Effector CD4-positive, alpha-beta T cell (primary cell): ENCODE measurements at places on chromosomes 11 and 22.

GRCh38 chr11:92751594-92751993 is 217.9 kb upstream of the MTNR1B start:
- DNase-seq: no peak

- no peak for DNase-seq
These were observed 36.7 kb upstream of the LMO2 start for GRCh38 chr11:33928564-33928963.

DNA sequence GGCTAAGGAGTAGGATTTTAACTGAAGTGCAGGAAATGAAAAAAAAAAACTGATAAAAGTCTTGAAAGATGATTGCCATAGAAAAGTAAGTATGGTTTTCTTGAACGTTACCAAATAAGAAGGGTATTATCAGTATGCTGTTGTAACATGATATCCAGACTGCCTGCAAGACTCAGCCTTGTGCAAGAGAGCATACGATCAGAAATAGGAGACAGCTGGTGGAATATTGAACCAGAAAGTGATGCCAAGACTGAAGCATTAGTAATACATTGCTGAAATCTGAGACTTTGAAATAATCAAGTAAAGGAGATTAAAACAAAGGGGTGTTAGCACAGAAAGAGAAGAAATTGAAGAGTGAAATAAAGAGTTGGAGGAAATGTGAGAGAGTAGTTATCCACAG is 452.7 kb upstream of the CNTN5 start:
- no peak for DNase-seq

DNA sequence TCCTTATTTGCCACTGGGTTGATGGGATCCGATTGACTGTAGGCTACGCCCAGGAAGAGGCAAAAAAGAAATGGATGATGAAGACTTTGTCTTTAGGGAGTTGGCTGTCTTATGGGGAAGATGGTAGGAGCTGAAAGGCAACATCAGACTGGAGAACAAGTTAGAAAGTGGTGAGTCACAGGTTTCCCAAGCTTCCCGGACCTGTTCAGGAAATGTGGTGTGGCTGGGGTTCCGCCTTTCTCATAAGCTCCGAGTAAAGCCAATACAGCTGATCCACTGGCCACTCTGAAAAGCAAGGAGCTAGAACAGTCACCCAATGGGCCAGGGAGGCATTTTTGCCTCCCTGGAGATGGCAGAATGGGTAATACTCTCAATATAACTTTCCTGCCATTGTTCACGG is 194.5 kb downstream of the SNX19 start:
- DNase-seq: no peak

- DNase-seq: no peak
These were observed 44.3 kb upstream of the JAM3 start for GRCh38 chr11:134024420-134025081.

- no peak for DNase-seq
These were observed 10.0 kb downstream of the SLC37A2 start for GRCh38 chr11:125072961-125073590.

- DNase-seq: no peak
These were observed 255.7 kb downstream of the BUD13 start for GRCh38 chr11:116517077-116517476.
